ENCODE measurements at places on chromosomes 6 and 20.

DNA sequence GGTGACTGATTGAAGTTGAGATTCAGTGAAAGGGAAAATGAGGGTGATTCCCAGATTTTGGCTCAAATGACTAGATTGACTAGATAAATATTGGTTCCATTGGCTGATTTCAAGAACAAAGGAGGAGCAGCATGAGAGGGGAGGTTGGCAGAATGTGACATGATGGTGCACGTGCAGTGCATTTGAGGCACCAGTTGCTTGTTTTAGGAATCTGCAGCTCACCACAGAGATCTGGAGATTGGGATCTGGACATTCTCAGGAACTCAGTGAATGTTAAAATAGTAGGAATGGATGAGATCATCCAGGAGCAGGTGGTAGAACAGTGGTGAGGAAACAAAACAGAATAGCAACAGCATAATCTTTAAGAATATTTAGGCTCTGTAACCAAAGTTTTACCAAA is 496.3 kb downstream of the DHX35 start:
- DNase-seq = no peak

GRCh38 chr6:11343963-11344723 is 111.7 kb upstream of the NEDD9 start:
- DNase-seq = no peak

GRCh38 chr6:13992417-13993055 is 67.8 kb downstream of the RNF182 start:
- DNase-seq = no peak

- no peak for DNase-seq
Observed at GRCh38 chr6:108465098-108465495, 95.6 kb upstream of the FOXO3 start.

- DNase-seq = no peak
Observed at GRCh38 chr20:12902992-12903391, 105.8 kb upstream of the SPTLC3 start.

DNA sequence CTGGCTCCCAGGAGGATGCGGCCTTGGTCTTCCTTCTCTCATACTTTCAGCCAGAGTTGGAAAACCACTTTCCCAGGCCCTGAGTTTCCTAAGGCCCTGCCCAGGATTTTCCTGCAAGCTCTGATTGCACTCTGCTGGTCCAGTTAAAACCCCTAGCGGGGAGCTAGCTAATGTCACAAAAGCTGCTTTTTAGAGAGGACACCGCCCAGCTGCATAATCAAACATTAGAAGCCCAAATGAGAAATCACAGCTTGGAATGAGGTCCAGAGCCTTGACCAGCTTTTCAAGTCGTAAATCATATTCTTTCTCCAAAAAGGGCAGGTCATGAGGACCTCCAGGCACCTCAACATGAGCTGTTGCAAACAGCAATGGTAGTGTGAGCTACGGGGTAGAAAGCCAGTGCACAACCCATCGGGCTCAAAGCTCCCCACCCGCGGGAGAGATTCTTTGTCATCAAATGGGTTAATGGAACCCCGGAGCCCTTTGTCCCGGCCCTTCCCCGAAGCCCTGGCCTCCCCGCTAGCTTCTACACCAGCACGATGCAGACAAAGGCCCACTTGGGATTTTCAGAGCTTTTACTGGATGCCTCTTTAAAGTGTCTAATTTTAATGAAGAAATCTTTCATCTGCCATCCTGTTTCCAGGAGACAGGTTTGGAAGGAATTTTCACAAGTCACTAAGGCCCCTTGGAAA is 134.0 kb downstream of the SCML4 start:
- DNase-seq = no peak

DNA sequence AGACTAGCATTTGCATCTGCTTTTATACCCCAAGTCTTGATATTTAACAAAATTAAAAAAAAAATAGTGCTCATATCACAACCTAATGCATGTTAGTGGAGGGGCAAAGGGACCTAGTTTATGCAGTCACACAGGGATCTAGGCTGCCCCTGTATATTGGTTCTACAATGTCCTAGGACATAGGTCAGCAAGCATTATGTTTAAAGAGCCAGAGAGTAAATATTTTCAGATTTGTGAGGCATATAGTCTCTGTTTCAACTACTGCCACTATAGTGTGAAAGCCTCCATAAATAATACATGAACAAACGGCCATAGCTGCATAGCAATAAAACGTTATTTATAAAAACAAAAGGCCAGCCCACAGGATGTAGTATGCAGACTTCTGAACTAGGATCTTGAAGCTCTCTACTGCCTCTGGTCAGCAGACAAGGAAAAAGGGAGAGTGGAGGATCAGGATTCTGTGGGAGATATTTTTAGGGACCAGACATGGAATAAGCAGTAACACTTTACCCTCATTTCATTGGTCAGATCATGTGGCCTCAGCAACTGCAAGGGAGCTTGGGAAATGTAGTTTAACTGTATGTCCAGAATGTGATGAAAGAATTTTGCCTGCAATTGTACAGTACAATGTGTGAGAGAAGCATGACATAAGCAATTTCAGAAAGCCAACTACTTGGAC is 414.2 kb upstream of the SPTLC3 start:
- DNase-seq = peak; percentile 22

DNA sequence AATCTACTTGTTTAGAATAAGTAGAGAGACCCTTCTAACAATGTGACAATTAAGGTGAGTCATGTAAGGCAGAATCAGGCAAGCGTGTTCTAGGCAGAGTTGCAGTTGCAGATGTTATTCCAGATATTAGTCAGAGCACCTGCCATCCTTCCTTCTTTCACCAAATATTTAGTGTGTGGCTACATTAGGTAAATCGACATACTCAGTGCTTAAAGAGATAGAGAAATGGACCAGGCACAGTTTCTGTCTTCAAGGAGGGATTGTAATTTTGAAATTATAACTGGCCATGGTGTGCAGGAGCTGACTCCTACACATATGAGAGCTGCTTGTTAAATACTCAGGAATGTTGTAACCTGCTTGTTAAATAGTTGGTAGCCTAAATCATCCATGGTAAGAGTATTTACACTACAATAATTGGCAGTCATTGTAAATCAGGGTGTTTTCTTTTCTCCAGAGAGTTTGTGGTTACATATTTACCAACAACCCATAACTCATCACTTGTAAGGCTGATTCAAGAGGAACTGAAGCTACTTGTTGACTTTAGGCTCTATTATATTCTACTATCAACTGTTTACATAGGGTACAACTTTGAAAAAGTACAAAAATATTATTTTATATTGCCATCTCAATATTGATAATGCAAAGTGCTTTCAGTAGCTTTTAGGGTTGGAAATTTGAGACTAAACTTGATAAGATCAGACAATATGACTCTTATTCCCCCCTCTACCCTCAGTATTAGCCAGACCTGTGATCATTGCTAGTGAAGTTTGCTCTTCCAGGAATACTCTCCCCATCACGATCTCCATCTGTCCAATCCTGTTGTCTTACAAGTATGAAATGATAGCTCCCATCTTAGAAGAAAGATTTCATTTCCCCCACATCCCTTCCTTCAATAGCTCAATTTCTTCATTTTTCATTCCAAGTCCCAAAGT is 607.1 kb downstream of the COL12A1 start:
- peak; percentile 3 for DNase-seq

DNA sequence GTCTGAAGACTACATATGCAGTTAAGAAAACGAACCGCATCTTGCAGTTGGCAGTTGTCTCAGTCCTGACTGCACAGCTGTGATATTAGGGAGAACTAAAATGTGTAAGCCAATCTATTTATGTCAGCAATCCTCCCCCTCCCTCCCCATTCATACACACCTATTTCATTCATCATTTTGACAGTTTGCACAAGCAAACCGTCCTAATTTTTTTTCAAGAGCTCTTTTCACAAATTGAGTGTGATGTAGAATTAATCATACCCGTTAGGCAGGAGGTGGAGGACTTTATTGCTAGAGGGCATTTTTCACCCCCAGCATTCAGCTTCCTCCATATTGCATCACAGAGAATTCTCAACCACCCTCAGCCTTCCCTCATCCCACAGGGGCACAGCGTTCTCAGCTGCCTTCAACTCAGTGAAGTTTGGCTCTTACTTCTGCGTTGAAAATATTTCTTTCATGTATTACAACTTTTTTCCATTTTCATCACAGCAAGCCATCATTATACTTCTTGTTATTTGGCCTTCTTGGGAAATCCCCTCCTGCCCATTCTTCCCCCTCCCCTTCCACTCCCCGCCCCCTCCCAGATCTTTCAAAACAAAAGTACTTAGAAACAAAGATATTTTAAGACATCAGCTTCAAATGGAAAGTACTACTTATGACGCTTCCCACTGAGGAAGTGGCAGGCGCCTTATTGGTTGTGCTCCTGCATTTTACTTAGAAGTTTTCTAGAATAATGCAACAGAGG is 37.5 kb downstream of the NOX3 start:
- DNase-seq = no peak

- no peak for DNase-seq
Observed at GRCh38 chr6:26307850-26308249, 57.1 kb upstream of the BTN3A2 start.

GRCh38 chr6:147095316-147095715 is 108.9 kb upstream of the STXBP5 start:
- DNase-seq = no peak

- DNase-seq = no peak
Observed at GRCh38 chr6:305371-306206, 13.3 kb downstream of the DUSP22 start.

GRCh38 chr6:138988469-138988834 is 399 bp upstream of the REPS1 start:
- no peak for DNase-seq

Data from NCI-H510A (cell line).